Activated CD4-positive, alpha-beta T cell treated with anti-CD3 and anti-CD28 coated beads, Interleukin-2, Interleukin-4, amounts not matched to agents 100 ng/mL and 50 ng/mL, durations not matched to agents 16 hours and 8 hours (primary cell): ENCODE measurements at places on chromosomes 2 and 18.
A peak's percentile ranks its signal among the peaks of the same experiment; 100 is the strongest.

- DNase-seq, result no peak
Observed at GRCh38 chr2:206378835-206379234, 64.5 kb upstream of the ADAM23 start.

GRCh38 chr2:200247494-200247893 is 59.0 kb upstream of the SPATS2L start:
- no peak for DNase-seq

DNA sequence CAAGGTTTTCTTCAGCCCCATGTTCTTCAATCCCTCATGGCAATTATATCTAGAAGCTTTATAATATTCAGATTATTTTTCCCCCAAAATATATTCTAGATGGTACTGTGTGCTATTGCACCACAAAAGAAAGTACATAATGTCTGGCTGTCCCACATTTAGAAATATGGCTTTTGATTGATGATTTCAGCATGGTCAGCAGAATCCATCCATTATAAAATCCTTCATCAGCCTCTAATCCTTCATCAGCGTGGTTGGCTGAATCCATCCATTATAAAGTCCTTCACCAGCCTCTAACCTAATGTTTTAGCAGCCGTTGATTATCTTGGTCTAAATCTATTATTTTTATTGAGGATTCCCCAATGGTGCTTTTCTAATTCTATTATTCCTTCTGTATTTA is 23.3 kb upstream of the HAAO start:
- no peak for DNase-seq

GRCh38 chr2:102603904-102604303 is 15.4 kb upstream of the SLC9A2 start:
- DNase-seq, result no peak

- no peak for DNase-seq
Observed at GRCh38 chr2:218605432-218605831, 2.3 kb upstream of the PLCD4 start.

- no peak for DNase-seq
Observed at GRCh38 chr2:131044757-131045150, 48.5 kb downstream of the FAM168B start.

- no peak for DNase-seq
Observed at GRCh38 chr2:200318940-200319435, 12.5 kb downstream of the SPATS2L start.

DNA sequence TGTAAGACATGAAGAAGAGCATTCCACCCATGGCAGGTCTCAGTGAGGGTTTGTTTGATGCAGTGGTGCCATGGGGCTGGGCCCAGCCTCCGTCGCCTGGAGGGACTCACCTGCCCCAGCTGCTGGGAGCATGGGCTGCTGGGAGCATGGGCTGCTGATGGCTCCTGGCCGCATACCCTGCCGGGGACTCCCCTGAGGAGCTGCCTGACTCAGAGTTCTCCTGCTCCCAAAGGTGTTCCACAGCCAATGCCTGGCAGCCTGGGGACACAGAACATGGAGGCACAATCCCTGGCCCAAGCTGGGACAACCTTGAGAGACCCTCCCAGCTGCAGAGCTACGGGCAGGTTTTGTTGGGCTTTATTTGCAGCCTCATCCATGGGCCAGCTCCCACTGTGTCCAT is 108.4 kb downstream of the COPS8 start:
- no peak for DNase-seq

DNA sequence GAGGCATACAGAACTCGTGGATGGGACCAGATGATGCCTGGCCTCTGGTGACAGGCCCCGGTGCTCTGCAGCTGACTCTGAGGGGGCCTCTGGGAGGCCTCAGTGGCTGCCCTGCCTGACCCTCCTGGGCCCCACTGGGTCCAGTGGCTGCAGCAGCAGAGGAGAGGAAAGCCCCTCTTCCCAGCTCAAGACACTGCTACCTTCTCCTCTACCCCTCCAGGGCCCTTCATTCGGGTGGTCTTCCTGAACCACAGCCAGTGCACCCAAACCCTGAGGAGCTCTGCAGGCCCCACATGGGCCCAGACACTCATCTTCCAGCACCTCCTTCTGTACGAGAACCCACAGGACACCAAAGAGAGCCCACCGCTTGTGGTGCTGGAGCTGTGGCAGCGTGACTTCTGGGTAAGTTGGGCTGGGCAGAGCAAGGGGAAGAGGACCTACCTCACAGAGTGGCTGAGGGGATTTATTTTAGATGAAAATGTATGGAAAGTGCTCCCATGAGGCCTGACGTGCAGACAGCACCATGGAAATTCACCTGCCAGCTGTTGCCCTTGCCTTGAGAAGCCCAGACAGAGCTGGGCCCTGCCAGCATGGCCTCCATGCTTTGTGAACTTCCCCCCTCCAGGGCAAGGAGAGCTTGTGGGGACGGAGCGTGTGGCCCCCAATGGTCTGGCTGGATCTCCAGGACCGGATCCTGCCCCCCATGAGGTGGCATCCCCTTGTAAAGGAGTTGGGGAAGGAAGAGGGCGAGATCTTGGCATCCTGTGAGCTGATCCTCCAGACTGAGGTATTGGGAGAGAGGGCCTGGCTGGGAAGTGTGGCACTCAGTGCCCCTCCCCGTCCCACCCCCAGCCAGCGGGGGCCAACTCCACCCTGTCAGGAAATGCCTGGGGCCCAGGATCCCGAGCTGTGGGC is 46.3 kb downstream of the LMAN2L start:
- no peak for DNase-seq

- no peak for DNase-seq
Observed at GRCh38 chr2:2827761-2828221, 496.7 kb upstream of the MYT1L start.

DNA sequence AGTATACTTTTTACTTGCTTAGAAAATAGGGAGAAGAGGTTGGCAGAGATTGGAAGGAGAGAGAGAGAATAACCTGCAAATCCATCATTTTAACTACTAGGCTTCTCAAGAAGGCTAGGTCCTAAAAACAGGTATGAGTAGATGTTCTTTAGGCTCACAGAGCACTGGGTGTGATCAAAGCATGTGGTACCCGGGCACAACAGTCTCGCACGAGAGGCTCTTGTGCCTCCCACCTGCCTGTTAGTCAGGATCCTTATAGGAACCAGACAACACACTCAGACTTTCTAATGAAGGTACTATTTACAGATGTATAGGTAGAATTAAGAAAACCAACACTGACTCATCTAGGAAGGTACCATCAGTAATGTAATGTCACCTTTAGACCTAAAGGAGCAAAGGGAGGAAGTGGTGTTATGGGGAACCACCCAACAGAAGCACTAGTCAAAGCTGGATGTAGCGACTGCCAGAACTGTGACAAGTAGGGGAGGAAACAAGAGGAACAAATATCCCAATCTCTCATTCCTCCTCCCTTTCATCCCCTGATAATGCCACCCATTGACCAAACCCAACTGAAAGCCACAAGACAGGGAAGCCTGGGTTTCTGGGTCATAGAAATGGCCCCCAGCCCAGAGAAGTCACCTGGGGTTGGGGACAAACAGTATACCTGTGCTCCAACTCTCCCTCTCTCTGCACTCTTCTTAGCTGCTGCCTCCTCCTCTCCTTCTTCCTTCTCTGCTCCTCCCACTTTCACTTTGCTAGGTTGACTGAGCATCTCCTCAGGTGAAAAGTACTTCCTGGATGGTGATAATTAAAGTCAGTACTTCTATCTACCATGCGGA is 16.0 kb upstream of the MARCHF4 start:
- peak; percentile 14 for DNase-seq

DNA sequence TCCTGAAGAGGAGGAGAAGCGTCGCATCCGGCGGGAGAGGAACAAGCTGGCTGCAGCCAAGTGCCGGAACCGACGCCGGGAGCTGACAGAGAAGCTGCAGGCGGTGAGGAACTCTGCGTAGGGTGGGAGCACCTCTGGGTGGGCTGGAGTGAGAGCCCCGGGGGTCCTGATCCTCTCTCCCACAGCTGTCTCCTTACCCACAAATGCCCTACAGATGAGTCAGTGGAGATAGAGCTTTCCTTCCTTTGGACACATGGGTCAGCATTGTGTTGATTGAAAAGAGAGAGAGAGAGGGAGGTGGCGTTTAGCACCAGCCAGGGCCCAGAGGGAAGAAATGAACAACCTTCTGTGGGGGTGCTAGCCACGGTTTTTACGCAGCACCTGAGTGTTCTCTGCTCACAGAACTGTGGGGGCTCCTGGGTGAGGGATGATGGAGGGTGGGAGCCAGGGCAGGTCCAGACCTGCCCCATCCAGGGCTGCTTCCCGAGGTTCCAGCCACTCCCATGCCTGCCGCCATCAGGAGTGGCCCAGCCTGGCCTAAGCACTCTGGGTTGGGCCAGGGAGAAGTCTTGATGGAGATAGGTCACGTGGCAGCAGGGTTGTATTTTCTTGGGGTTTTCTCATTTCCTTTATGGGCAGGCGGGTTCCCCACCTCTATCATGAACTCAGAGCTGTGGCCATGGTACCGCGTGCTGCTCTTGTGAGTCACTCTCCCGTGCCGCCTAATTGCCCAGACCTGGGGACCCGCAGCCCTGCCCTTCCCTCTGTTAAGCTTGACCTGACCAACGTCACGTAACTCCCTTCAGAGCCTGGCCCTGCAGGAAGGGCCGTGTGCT is 16.3 kb downstream of the FOSL2 start:
- peak; percentile 80 for DNase-seq

DNA sequence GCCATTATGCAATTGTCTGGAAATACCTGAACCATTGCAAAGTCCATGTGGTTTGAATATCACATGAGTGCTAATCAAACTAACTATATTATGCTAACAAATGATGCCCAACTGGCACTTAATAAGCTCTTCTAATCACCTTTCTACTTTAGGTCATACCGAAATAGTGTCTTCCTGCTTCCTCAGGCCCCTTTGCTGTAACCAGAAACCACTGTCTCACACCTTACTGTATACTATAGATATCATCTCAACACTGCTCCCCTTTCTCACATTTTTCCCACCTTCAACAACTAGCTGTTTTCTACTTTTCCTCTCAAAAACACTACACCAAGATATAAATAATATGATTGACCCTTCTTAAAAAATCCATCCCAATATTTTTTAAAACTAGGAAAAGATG is 633.9 kb downstream of the BCL11A start:
- DNase-seq, result no peak

DNA sequence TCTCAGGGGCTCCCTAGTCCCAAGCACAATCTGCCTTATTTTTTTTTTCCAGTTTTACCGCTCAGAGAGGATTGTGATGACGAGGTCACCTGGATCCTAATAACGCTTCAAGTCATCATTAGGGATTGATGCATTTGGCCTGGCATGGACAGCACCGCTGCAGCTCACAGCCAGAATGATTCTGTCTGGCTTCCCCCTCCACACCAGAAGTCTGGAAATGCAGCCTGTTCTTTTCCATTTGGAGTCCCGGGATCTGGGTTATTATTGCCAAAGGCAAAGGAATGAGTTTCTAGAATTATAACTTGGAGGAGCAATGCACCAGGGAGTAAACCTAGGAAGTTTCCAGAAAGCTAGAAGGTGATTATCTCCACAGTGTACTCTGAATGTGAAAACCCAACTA is 81.1 kb upstream of the TAF1B start:
- DNase-seq, result no peak
